ENCODE measurements at places on chromosomes 2 and 18.

DNA sequence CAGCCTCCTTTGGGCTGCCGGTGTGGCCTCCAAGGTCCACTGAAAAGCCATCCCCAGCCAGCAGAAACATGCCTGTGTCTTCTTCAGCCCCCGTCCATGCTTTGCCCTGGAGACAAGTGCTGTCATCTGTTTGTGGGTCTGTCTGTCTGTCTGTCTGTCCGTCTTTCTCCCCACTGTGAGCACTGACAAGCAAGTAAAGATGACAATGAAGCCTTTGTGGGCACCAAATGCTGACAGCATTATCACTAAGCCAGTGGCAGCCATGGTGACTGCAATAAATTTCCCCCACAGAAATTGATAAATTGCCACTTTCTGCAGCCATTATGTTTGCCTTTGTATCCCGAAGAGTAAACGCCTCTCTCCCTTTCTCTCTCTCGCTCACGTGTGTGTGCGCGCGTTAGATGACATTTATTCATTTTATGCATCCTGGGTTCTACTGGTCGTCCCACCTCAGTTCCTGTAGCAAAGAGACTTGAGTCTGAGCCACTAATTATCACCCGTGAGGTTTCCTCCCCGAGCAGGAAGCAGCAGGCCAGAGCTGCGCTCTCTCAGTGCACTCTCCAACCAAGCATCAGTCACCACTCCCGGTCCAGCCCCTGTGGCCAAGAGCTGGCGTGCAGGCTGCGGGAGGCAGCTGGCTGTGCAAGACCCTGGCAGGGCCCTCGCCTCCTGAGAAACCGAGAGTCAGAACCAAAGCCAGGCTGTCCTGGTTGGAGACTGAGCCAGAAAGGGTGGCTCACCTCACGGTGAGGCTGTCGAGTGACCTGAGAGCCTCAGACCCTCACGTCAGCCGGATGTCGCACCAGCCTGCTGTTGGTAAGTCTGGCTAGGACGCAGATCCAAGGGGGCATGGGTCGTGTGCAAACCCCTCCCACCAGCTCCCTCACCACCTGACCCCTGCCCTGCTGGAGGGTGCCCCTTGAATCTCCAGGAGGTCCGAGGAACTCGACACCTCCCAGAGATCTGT is 6.9 kb downstream of the STEAP3 start:
- DNase-seq: no peak

DNA sequence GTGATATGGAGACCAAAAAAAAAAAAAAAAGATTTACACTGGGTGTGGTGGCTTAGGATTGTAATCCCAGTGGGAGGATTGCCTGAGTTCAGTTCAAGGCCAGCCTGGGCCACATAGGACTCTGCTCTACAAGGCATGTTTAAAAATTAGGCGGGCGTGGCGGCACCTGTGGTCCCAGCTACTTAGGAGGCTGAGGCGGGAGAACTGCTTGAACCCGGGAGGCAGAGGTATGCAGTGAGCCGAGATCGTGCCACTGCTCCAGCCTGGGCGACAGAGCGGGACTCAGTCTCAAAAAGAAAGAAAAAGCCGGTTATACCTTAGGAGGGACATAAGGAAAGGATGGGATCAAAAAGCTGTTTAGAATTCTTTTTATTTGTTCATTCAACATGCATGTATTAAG is 707 bp upstream of the SPDYA start:
- DNase-seq: peak; percentile 21

DNA sequence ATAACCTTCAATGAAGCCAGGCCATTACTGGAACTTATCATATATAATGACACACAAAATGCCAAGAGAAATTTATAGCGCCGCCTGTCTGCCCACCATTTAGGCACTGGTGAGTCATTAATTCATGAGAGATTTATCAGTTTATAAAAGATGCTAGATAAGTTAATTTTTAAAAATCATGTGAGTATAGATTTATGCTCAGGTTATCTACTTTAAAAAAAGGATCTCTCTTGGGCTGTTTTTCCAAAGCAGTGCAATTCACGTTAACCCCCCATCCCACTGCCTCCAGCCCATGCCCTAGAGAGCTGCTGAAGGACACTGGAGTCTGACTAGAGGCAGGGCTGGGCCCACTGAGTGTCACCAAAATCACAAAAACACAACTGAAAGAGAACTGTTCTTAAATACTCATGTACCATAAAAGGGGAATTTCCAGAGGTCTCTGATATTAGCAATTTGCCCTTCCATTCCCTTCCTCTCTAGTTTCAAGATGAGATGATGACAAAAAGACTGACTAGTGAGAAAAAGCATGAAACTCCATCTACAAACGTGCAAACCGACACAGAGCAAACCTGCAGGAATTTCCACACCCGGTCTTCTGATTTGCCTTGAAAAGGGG is 160.8 kb downstream of the BCL2 start:
- DNase-seq: no peak

DNA sequence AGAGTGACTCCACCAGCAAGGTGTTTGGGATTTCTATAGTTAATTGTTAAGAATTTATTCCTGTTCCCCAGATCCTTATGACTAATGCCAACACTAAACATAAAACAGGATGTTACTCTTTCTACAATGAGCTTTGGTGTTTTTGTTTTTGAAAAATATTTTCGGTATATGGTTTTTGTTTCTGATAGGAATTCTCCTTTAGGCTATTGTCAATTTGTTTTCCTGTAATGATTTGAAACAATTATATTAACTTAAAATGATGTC is 182.6 kb downstream of the AGAP1 start:
- no peak for DNase-seq

GRCh38 chr2:63898839-63899238 is 57.1 kb downstream of the UGP2 start:
- no peak for DNase-seq

Measured in right hindlimb (tissue), 1 donor.